ENCODE measurements at places on chromosomes 12 and 14.
A peak's percentile ranks its signal among the peaks of the same experiment; 100 is the strongest.

- H3K4me1 ChIP-seq = no peaks in the 10 kb centered on the region
- H3K4me3 ChIP-seq = no peak overlapping the region
- no peaks in the 10 kb centered on the region for H3K27me3 ChIP-seq
- no peak for DNase-seq
- no peaks in the 10 kb centered on the region for H3K36me3 ChIP-seq
Measured at GRCh38 chr14:38217553-38217952, 9.8 kb downstream of the SSTR1 start.

- DNase-seq = no peak
- no peaks in the 10 kb centered on the region for H3K27me3 ChIP-seq
- no peaks in the 10 kb centered on the region for H3K4me1 ChIP-seq
- no peak overlapping the region for H3K27ac ChIP-seq
- H3K4me3 ChIP-seq = no peak overlapping the region
Measured at GRCh38 chr12:58645946-58646345, 274.4 kb downstream of the LRIG3 start.

DNA sequence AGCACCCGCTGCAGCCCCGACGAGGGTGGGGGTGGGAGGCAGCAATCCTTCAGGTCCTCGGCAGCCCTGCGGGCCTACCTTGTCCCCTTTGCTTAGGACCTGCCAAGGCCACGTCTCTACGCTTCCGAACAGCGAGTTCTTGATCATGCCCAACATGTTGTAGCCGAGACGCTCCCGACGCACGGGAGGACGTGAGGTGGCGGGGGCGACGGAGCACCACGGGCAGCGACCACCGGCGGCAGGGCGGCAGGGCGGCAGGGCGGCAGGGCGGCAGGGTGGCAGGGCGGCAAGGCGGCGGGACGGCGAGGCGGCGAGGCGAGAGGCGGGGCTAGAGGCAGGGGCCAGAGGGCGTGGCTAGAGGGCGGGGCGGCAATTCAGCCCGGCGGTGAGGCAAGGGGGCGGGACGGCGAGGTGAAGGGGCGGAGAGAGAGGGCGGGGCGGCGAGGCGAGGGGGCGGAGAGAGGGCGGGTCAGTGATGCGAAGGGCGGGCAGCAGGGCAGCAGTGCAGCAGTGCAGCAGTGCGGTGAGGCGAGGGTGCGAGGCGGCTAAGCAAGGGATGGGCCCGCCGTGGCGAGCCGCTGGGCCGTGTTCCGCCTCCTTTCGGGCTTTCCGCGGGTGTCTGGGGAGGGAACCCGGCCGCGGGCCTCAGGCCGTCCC, at the start of gene HEBP1:
TSS of gene HEBP1 (minus strand) at position 307 of the 657 bp plus-strand sequence. CDS start at position 156, 151 bp downstream.
- peaks cover 56% of the 10 kb centered on the region for H3K4me1 ChIP-seq
- H3K27ac ChIP-seq = peak within 1 kb of the TSS; percentile 92
- H3K36me3 ChIP-seq = no peaks in the 10 kb centered on the region
- DNase-seq = peak; percentile 94
- H3K27me3 ChIP-seq = no peaks in the 10 kb centered on the region

DNA sequence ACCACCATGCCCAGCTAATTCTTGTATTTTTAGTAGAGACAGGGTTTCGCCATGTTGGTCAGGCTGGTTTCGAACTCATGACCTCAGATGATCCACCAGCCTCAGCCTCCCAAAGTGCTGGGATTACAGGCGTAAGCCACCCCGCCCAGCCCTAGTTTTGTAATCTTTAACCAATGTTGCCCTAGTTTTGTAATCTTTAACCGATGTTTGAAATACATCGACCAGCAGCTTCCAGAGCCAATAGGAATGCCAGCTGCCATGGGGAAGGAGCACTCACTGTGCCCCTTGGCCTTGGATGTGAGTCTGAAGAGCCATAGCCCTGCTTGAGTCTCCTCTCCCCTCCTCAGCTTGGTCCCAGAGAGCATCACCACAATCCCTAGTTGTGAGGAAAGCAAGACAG, 209.3 kb upstream of the RGS6 start:
- H3K4me1 ChIP-seq = no peaks in the 10 kb centered on the region
- peaks cover 9% of the 10 kb centered on the region for H3K36me3 ChIP-seq
- no peaks in the 10 kb centered on the region for H3K27me3 ChIP-seq
- no peak for DNase-seq
- H3K4me3 ChIP-seq = no peak overlapping the region

GRCh38 chr14:72616294-72616693, 277.6 kb downstream of the DPF3 start:
- no peak overlapping the region for H3K4me3 ChIP-seq
- H3K27me3 ChIP-seq = no peaks in the 10 kb centered on the region
- DNase-seq = no peak
- no peaks in the 10 kb centered on the region for H3K36me3 ChIP-seq
- peak overlapping the region; percentile 82 for H3K27ac ChIP-seq

DNA sequence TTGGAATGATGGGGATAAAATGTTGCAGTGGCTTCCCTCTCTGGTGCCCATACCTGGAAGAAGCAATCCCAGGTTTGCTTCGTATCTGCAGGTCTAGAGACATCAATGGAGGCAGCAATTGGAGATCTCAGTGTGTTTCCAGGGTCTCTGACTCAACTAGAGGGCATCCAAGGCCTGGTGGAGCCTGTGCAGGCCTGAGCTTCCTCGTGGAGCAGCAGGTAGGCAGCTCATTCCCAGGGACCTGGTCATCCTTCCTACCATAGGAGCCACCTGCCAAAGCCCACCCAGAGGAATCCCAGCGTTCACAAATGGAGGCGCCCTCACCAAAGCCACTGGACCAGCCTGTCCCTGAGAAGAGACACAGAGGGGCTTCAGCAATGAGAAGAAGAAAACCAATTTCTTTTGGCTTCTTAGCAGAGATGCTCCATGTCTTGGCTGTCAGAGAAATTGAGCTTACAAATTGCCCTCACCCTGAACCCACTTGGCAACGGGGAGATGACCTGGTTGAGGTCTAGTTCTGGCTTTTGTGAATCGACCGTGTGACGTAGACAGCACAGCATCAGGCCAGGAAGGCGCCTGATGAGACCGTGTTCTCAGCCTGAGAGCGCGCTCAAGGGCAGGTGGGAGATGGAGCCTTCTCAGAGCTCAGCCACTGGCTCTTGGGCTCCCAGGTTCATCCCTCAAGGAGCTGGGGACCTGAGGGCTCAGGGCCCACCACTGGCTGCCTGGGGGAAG, 283.6 kb downstream of the DPF3 start:
- H3K4me1 ChIP-seq = peaks cover 20% of the 10 kb centered on the region
- no peak overlapping the region for H3K27ac ChIP-seq
- H3K27me3 ChIP-seq = no peaks in the 10 kb centered on the region
- H3K36me3 ChIP-seq = no peaks in the 10 kb centered on the region
- DNase-seq = peak; percentile 46

DNA sequence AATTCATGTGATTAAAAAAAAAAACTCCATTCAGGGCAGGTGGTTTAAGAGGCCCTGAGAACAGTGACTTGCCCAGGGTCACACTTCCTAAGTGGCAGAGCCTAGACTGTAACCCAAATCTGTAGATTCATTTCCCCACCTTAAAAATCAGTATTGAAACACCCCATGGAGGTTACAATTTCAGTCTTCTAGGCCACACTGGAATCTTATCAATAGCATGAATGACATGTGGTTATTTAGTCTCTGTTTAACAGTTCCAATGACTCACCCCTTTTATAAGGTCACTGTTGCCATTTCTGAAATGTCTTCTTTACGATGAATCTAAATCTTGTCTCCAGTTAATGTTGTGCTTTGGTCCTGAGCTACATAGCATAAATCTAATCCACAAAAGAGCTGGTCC, 262.3 kb upstream of the GRIP1 start:
- no peaks in the 10 kb centered on the region for H3K4me1 ChIP-seq
- no peaks in the 10 kb centered on the region for H3K27me3 ChIP-seq
- H3K4me3 ChIP-seq = no peak overlapping the region
- H3K27ac ChIP-seq = no peak overlapping the region

- H3K36me3 ChIP-seq = no peaks in the 10 kb centered on the region
- no peak for DNase-seq
- no peaks in the 10 kb centered on the region for H3K4me1 ChIP-seq
Measured at GRCh38 chr12:34097213-34097612, 74.9 kb downstream of the ALG10 start.

DNA sequence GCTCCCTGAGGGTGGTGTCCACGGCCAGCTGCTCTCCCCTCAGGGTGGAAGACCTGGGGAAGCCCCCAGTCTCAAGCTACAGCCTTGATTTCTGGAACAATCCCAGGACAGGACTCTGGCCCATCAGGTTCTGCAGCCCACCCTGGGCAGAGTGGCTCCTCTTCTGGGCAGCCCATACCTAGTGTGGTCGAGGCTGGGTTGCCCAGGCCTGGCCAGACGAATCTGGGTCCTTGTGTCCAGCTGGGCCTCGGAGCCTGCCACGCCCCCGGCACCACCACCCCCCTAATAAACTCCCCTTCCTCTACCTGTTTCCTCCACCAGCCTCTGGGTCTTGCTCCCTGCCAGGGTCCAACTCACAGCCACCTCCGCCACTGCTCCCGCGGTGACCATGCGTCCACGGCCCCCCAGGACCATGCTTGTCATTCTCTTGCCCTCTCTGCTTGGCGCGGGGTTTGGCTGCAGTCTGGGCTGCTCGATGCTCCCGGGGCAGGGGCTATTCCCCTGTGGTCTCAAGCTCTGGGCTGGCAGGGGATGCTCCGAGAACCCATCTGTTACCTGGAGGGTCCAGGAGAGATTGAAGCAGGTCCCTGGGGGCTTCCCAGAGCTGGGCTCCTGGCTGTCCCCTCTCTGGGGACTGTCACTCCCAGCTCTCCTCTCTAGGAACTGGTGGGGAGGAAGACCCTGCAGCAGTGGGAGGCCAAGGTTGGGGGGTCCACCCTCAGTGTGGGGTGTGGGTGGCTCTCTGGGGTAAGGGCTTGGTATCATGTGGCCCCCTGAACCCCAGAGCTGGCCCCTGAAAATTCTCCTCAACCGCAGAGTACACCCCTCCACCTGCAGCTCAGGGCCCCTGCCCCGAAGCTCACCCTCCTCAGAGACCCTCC, 8.7 kb upstream of the GPR132 start:
- H3K27me3 ChIP-seq = no peaks in the 10 kb centered on the region
- no peak overlapping the region for H3K4me3 ChIP-seq
- no peaks in the 10 kb centered on the region for H3K36me3 ChIP-seq
- H3K4me1 ChIP-seq = peaks cover 27% of the 10 kb centered on the region

GRCh38 chr14:86346818-86347384, 817.0 kb downstream of the FLRT2 start:
- no peaks in the 10 kb centered on the region for H3K36me3 ChIP-seq
- H3K27me3 ChIP-seq = no peaks in the 10 kb centered on the region
- H3K4me1 ChIP-seq = no peaks in the 10 kb centered on the region
- DNase-seq = no peak
- H3K27ac ChIP-seq = no peak overlapping the region

DNA sequence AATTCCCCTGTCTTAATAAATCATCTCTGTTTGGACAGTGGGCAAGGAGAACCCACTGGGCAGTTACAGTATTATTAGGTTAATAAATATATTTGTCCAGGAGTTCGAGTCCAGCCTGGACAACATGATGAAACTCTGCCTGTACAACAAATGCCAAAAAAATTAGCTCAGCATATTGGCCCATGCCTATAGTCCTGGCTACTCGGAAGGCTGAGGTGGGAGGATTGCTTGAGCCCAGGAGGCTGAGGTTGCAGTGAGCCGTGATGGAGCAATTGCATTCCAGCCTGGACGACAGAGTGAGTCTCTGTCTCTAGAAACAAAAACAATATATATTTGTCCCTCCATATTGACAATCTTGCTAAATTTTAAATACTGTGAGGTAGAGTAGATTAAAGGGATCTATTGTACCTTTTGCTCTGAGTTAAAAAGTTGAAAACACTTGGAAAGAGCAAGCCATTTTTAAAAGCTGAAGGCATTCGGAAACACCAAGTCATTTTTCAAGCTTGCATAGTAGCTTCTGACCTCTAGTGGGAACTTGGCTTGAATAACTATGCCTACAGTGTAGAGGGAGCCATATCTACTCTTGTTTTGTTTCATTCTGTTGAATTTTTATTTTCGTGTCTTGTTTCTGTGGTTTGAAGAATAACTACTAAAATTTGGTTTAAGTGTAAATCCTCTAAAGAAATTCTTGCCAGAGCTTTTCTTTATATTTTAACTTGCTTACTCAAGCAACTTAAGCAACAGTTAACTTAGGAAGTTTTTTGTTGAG, 14.6 kb upstream of the EEA1 start:
- no peaks in the 10 kb centered on the region for H3K36me3 ChIP-seq
- DNase-seq = no peak
- no peaks in the 10 kb centered on the region for H3K4me1 ChIP-seq
- H3K27ac ChIP-seq = no peak overlapping the region

DNA sequence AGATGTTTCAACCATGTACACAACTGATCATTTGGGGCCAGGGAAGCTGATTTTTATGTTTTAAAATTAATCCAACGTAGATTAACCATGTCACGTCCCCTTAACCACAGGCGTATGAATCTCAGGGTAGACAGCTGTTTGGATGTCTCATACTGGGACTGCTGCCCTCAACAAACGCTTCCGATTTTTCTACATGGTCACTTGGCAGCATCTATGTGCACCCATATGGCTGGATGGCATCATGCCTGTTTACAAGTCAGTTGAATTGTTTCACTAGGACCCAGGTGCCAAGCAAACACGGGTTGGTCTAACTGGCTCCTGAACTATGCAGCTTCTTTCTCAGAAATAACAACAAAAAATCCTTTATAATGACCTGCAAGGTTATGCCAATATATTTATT, 393.8 kb downstream of the NPAS3 start:
- H3K27me3 ChIP-seq = no peaks in the 10 kb centered on the region
- H3K36me3 ChIP-seq = no peaks in the 10 kb centered on the region
- no peak overlapping the region for H3K4me3 ChIP-seq
- DNase-seq = no peak
- no peak overlapping the region for H3K27ac ChIP-seq

DNA sequence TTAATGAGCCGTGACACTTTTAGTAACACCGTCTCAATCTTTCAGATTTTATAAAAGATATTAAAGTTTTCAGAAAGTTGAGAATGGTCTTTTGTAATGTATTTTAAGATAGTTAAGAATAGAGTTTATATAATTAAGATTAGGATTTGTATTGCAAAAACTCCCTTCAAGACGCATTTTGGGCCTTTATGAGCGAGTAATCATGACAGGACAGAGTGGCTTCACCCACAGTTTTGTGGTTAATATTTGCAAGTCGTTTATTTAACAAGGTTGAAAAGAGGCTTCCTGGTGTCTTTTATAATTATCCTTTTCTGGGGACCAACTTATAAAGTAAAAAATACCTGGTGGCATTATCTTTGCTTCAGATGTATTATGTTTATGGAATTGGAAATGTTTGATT, 44.0 kb downstream of the TRAF3 start:
- peaks cover 17% of the 10 kb centered on the region for H3K4me1 ChIP-seq
- no peak overlapping the region for H3K4me3 ChIP-seq
- H3K27me3 ChIP-seq = no peaks in the 10 kb centered on the region
- H3K27ac ChIP-seq = no peak overlapping the region
- no peak for DNase-seq
- no peaks in the 10 kb centered on the region for H3K36me3 ChIP-seq

GRCh38 chr12:102120886-102121285, 903 bp downstream of the PARPBP start:
- H3K27ac ChIP-seq = no peak overlapping the region
- H3K4me1 ChIP-seq = peaks cover 18% of the 10 kb centered on the region
- peaks cover 19% of the 10 kb centered on the region for H3K36me3 ChIP-seq
- H3K27me3 ChIP-seq = no peaks in the 10 kb centered on the region
- DNase-seq = no peak

- no peaks in the 10 kb centered on the region for H3K27me3 ChIP-seq
- no peaks in the 10 kb centered on the region for H3K36me3 ChIP-seq
- no peak for DNase-seq
Measured at GRCh38 chr12:115598871-115599811, 678.4 kb downstream of the MED13L start.

GRCh38 chr12:110421159-110421661, 17.7 kb upstream of the ANAPC7 start:
- DNase-seq = no peak
- H3K27me3 ChIP-seq = no peaks in the 10 kb centered on the region
- no peak overlapping the region for H3K4me3 ChIP-seq
- no peaks in the 10 kb centered on the region for H3K36me3 ChIP-seq

GRCh38 chr14:89892953-89893352, 61.6 kb downstream of the EFCAB11 start:
- DNase-seq = no peak
- no peaks in the 10 kb centered on the region for H3K4me1 ChIP-seq
- no peaks in the 10 kb centered on the region for H3K36me3 ChIP-seq
